ENCODE measurements at places on chromosomes 5 and 9. TPM values are rescaled to one million over a fixed set of nuclear protein-coding genes. Genes with fewer than 3 reads are reported as not detected.
A peak's percentile ranks its signal among the peaks of the same experiment; 100 is the strongest.

DNA sequence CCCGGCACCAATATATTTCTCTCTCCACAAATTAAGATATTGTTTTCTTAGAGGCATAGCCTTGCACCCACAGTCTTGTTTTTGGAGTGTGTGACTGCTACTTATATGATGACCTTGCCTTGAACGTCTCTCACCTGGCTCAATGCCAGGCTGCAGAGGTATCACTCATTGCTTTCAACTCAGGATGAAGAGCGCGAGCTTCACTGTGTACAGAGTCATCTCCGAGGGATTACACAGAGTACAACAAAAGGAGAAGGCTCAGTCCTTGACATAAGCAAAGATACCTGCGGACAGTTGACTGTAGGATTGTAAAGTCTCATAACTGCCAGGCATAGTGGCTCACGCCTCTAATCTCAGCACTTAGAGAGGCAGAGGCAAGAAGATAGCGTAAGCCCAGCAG, 53.8 kb downstream of the CD180 start:
- no peaks in the 10 kb centered on the region for H3K27me3 ChIP-seq
- H3K4me1 ChIP-seq = peaks cover 5% of the 10 kb centered on the region
- H3K4me3 ChIP-seq = no peak overlapping the region
- peaks cover 48% of the 10 kb centered on the region for H3K36me3 ChIP-seq
- no peak overlapping the region for H3K27ac ChIP-seq
- DNase-seq = no peak

- no peak overlapping the region for H3K4me3 ChIP-seq
- no peaks in the 10 kb centered on the region for H3K4me1 ChIP-seq
- no peak for DNase-seq
Measured at GRCh38 chr5:15533129-15533893, 33.3 kb downstream of the FBXL7 start.

The OSTF1 gene
- 62.4 TPM for total RNA-seq

GRCh38 chr9:98879094-98879962, 64.4 kb upstream of the COL15A1 start:
- H3K4me1 ChIP-seq = peaks cover 5% of the 10 kb centered on the region
- no peak for DNase-seq
- H3K27ac ChIP-seq = no peak overlapping the region

GRCh38 chr5:135535820-135536801, at the start of gene NEUROG1:
TSS of gene NEUROG1 (minus strand) at chr5:135535964. CDS start at chr5:135535690, 274 bp downstream.
- peaks cover 5% of the 10 kb centered on the region for H3K4me1 ChIP-seq
- no peak within 1 kb of the TSS for H3K4me3 ChIP-seq
- no peak for DNase-seq
- H3K27me3 ChIP-seq = peaks cover 58% of the 10 kb centered on the region

DNA sequence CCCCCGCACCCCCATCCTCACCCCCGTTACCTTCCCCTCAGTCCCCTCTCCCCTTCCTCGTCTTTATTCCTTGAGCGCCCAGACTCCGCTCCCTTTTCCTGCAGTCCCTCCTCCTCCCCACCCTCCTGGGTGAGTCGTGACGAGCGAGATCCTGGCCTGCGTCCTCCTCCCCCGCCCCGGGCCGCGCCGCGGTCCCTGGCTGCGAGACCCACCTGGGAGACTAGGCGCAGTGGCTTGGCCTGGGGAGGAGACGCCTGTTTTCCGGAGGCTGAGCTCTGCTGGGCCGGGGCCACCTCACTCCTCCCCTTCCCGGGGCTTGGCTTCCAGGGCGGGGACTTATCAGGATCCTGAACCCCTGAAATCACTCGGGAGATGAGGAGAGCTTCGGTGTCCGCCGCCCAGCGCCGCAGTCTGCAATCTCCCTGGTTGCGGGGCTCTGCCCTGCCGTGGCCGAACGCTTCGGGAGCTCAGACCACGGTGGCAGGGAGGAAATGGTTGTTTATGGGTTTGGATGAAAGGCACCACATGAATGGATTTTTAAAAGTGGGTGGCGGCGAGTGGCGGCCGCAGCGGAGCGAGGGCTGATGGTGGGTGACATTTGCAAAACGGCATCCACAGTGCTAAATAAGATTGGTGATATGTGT, 984 bp downstream of the STXBP1 start:
- no peaks in the 10 kb centered on the region for H3K36me3 ChIP-seq
- no peaks in the 10 kb centered on the region for H3K27me3 ChIP-seq
- DNase-seq = peak; percentile 87
- H3K4me3 ChIP-seq = peak overlapping the region; percentile 90

DNA sequence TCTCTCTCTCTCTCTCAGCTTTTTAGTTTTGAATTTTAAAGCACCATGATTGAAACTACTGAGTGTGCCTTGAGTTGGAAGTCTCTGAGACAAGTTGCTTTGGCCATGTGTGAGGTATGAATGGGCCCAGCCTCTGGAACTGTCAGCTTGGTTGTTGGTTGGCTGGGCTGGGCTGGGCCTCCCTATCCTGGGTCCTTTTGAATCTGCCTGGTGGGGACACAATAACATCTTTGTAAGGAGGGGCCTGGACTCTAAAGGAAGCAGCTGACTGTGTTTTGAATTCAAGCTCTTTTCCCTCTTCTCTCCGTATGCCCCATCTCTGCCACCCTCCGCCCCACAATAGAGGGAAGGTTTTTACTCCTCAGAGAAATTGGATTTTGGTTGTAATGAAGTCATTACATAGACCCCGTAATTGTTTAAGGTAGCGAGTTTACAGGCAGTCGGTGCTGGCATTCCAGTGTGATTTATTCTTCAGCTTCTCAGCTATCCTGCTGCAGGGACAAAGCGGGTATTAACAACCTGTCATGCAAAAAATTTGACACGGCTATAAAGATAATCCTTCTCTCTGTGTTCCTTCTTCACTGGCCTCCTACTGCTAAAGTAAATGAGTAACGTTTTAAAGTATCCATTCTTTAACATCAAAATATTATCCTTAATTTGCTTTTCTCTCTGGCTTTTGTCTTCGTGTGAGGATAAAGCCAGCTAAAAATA, 105.4 kb downstream of the DAPK1 start:
- H3K27ac ChIP-seq = no peak overlapping the region
- no peak for DNase-seq
- H3K4me3 ChIP-seq = no peak overlapping the region
- no peaks in the 10 kb centered on the region for H3K36me3 ChIP-seq
- H3K27me3 ChIP-seq = no peaks in the 10 kb centered on the region

DNA sequence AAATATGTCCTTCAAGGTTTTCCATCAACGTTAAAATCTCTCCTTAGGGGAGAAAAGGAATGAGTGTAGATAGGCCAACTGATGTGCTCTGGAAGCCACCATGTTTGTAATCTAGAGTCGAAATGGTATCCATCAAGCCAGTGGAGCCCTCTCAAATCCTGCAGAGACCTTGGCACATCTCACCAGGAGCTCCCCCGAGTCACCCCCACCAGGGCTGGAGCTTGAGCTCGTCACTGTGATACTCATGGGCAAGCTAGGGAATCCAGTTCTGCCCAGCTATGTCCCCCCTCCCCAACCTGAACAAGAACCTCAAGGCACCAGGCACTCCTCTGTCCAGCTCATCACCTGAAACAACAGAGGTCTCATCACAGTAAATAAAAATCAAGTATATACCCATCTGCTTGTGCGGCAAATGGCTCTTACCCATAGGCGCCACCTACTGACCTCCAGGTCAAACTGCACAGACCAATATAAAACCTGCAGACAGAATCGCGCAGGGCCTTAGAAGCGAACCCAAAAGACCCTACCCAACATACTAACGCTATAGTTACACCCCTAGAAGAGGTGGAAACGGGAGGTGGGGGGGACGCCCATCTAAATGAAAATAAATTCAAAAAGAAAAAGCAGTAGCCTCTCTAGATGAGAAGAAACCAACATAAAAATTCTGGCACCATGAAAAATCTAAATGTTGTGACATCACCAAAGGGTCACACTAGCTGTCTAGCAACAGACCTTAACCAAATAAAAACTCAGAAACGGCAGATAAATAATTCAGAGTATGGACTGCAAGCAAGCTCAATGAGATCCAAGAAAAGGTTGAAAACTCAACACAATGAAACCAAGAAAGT, 75.0 kb downstream of the TTC39B start:
- H3K27me3 ChIP-seq = no peaks in the 10 kb centered on the region
- H3K4me3 ChIP-seq = no peak overlapping the region
- H3K36me3 ChIP-seq = no peaks in the 10 kb centered on the region
- no peak for DNase-seq

DNA sequence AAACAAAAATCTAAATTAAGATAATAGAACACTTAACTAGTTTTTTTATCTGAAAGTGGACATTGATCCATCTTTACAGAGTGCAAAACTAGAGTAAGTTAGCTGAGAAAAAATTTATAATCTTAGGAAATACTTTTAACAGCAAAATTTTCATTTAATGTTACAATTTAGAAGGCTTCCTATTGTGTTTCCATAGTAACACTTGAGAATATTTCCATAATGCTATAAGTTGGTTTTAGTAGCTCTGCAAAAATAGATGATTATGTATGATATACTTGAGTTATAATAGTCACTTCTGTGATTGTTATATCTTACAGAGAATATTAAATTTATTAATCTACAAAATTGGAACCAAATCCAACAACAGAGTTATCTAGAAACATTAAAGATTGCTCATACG, 78.6 kb downstream of the MTREX start:
- no peak overlapping the region for H3K27ac ChIP-seq
- H3K36me3 ChIP-seq = no peaks in the 10 kb centered on the region
- H3K4me1 ChIP-seq = no peaks in the 10 kb centered on the region

- H3K4me1 ChIP-seq = no peaks in the 10 kb centered on the region
- H3K27ac ChIP-seq = no peak overlapping the region
- no peak for DNase-seq
- no peaks in the 10 kb centered on the region for H3K27me3 ChIP-seq
- no peak overlapping the region for H3K4me3 ChIP-seq
Measured at GRCh38 chr9:99478469-99479027, 256.5 kb downstream of the SEC61B start.

The TLR4 gene
- total RNA-seq = 62.1 TPM

DNA sequence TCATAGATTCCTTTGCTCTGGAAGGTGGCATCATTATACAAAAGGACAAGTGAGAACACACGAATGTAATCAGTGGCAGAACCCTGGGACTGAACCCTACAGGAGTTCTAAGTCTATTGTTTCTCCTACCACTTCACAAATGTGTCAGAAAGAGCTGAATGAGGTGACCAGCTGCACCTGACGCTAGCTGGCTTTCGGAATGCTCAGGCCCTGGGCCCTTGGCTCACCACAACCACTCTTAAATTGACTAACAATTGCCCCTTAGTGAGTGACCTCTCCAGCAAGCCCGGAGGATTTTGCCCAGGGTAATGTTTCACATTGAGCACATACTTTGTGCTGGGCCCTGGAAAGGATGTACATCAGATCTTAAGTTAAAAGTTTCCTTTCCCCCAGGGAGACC, 41.2 kb upstream of the ABCA1 start:
- H3K36me3 ChIP-seq = no peaks in the 10 kb centered on the region
- H3K27ac ChIP-seq = peak overlapping the region; percentile 86
- peaks cover 6% of the 10 kb centered on the region for H3K4me1 ChIP-seq
- H3K27me3 ChIP-seq = no peaks in the 10 kb centered on the region

Data from left lung (tissue), 14 donors.